Left lung (tissue), 14 donors: ENCODE measurements at places on chromosomes 2 and 18. TPM values are rescaled to one million over a fixed set of nuclear protein-coding genes. Genes with fewer than 3 reads are reported as not detected.

DNA sequence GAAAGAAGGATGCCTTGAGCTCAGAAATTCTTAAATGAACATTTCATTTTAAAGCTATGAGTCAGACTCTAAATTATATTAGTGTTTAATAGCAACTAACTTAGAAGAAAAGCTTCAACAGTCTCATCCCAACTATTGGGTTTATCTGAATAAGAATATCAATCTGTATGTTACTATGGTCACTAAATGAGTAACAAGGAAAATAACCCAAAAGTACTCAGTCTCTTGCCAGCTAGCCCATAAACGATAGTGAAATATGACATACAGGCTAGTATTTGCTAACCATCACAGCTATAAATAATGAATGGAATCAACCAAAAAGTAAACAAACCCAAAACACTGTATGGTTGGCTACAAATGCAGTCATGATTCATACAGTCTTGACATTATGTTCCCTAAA, 174.9 kb downstream of the RAB3GAP1 start:
- no peak for DNase-seq

- DNase-seq = no peak
Observed at GRCh38 chr2:178277741-178278197, 83.5 kb downstream of the OSBPL6 start.

DNA sequence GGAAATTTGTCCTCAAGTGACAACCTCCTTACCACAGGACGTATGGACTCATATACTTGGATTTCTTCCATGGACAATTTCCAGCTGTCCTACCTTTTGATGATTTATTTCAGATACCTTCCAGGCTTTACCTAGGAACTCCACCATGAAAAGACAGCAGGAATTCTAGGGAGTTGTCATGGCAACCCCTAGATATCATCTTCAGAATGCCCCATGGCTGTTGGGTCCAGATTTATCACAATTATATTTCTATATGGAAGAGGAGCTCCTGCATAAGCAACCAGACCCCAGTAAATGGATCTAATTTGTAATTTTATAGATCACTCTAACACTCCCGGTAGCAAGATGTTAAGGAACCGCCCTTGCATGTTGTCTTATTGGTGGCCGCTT, 102.3 kb upstream of the ZNF521 start:
- DNase-seq = no peak

GRCh38 chr2:234175649-234176048, 125.1 kb downstream of the SPP2 start:
- no peak for DNase-seq

GRCh38 chr2:105248316-105249070, 7.0 kb downstream of the GPR45 start:
- no peak for DNase-seq

GRCh38 chr2:240255811-240256703, 115.6 kb upstream of the OTOS start:
- peak; percentile 77 for DNase-seq

DNA sequence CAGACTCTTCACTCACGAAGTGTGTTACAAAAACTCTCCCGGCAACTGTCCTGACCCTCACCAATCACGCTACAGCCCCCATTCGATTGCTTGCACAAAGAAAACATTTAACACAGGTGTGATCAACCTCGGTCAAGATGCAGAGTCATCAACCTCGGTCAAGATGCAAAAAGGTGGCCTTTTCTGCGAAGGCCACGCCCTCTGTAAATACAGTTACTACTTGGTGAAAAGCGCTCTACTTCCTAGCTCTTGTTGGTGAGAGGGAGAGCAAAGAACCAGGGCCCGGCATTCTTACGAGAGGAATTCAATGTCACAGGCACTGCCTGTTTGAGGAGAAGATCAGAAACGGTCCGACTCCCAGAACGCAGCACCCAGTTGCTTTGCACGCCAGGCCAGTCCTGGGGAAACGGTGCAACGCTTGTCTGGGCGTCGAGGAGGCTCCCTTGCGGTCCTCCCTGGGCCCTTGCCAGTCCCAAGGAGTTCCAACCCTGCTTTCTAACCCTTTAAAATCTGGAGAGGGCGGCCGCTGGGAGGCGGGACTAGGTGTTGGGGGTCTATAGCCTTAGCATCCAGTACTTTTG, 1.9 kb downstream of the PIEZO2 start:
- DNase-seq = no peak

DNA sequence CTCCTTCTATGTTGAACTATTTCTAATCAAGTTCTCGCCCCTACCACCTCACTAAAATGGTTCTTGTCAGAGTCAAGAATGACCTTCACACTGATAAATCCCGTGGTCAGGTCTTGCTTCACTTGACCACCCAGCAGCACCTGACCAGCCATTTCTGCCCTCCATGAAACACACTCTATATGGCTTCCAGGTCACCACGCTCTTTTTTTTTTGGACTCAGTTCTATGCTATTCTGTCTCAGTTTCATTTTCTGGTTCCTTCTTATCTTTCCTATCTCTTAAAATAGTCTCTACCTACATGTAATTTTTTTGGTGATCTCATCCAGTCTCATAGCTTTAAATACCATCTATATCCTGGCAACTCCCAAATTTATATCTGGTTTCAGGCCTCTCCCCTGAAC, 11.4 kb downstream of the EIF2AK3 start:
- no peak for DNase-seq

GRCh38 chr2:149098701-149099100, 60.2 kb downstream of the LYPD6B start:
- peak; percentile 66 for DNase-seq

GRCh38 chr18:27240383-27240782, 55.3 kb upstream of the CHST9 start:
- DNase-seq = no peak

DNA sequence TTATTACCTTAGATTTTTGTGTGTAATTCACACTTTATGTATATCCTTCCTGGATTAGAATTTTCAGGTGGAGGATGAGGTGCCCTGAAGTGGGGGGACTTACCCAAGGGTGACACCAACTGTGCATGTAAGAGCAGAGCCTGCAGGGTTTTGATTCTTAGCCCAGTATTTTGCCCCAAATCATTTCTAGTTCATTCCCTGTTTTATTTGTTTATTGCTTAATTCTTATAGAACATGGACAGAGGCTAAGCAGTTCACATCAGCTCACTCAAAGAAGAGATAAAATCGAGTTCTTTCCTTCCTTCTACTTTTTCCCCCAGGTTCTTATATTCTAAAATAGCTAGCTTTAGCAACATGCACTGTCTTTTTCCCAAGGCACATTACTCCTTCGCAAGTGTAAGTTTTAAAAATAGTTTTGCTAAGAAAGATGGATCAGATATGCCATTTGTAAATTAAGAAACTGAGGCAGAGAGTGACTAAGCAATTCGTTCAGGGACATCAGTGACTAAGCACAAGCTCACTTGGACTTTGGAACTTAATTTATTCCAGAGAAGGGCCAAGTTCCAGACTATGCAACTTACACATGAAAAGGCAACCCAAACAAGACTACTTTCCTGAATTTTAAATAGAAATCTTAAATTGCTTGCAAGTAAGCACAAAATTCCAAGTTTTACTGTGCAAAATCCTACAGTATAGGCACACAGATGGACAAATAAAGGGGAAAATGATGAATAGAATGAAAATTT, 427.9 kb upstream of the POU3F3 start:
- DNase-seq = no peak

DNA sequence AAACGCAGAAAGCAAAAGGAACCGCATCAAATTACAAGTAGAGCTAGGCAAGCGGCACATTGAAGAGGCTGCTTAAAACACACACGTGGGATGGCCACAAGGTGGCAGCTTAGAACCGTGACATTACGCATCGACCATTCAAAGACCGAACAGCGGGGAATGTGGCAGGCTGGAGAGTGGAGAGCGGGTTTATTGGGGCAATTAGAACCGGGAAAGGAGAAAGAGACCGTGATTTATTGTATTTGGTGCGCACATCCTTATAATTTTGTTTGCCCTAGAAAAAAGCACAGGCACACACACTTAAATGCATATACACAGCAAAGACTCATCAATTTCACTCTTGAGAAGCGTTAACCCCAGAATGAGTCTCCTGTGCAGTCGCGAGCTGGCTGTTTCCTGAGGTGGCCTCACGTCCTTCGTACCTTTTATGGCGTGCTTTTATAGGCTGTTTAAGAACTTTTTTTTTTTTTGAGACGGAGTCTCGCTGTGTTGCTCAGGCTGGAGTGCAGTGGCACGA, 31.7 kb upstream of the MEP1B start:
- DNase-seq = no peak

GRCh38 chr18:50509012-50509411, 50.9 kb upstream of the MAPK4 start:
- DNase-seq = no peak

DNA sequence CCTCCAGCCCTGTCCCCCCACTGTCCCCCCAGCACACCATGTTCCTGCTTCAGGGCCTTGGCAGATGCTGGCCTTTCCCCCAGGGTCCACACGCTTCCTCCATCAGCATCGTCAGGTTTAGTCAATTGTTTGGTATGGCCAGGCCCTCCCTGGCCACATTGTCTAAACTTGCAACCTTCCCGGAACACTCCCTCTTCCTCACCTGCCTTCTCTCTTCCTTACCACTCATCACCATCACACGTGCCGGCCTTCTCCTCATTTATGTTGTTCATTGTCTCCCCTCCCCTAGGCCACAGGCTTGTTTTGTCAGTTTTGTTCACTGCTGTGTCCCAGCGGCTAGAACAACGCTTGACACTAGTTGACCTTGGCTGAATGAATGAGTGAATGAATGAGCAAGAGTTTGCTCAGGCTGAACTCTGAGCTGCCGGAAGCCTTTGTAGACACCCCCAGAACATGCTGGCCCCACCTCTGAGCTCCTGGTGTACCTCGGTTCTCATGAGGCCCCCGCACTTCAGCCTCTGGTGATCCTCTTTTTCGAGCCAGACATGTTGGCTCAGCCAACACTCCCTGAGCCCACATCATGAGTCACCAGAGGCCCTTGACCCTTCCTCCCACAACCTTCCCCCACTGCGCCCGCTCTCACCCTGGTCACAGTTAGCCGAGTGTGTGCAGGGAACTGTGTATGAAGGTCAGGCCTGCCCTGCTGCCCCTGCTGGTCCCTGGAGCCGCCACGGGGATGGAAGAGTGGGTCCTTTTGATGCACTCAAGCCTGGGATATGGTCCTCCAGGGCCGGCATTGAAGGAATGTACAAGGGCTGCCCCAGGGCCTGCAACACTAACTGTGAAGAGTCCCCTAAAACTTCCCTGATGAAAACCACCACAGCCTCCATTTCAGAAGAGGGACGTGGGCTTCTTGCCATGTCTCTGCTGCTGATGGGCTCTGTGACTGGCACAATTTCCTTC, 57.5 kb downstream of the HS1BP3 start:
- no peak for DNase-seq

DNA sequence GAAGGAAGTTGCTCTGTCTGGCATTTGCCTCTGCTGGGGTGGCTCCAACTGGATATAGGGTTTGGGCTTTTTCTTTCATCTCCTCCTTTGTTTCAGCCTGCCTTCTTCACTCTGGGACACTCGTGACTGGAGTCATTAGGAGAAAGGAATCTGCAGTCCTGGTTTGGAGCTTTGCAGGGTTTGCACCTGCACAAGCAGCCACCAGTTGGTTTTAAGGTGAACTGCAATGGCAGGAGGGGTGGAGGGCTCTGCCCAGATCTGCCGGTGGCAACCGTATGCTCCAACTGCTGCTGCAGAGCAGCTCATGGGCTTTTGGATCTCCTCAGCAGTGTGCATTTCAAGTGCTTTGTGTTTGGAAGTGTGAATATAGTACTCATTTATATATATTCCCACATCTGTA, 131.3 kb upstream of the MGAT5 start:
- DNase-seq = no peak

GRCh38 chr18:57527556-57528229, 58.8 kb downstream of the FECH start:
- no peak for DNase-seq

DNA sequence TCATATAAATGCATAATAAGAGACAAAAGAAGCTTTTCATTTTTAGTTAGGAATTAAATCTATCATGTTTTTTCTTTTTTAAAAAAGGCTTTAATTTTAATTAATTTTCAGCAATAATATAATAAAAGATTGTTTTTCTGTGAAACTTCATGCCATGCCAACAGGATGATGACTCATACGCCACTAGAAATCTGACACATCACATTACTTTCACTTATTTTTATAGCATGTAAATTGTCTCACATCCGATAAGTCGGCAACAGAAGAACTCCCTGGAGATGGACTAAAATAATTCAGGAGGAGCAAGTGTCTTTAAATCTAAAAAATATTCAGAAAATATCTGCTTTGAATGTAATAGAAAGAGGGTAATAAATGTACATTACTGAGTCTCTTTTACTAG, 1024.2 kb upstream of the ACVR2A start:
- DNase-seq = no peak

- no peak for DNase-seq
Observed at GRCh38 chr2:15293262-15293937, 267.7 kb downstream of the NBAS start.

The EGR4 gene
- polyA plus RNA-seq = not detected

The ST6GAL2 gene
- 5.1 TPM for polyA plus RNA-seq
